Effector CD8-positive, alpha-beta T cell (primary cell): ENCODE measurements at places on chromosomes 4 and X.

DNA sequence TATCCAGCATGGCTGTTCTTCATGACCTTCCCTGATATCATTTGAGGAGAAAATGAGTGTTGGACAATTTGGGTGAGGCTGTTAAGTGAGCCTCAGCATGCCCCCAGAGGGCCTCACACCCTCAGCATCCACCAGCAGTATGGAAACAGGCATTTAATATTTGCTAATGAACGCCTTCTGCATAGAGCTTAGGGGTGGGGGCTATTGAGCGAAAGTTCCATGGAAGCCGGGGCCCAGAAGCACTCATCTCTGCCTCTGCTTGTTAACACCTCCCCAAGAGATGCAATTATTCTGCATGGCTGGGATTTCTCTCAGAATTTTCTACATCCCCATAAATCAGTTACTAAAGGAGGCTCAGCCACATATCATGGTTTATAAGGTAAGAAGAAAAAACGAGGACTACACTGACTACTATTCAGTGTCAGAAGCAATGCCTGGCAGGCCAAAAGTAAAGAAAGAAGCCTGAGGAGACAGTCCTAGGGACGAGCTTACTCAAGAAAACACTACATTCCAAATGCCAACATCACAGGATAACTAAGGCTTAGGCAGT lies 100.1 kb upstream of the MAP3K15 start:
- no peak for DNase-seq

- no peak for DNase-seq
These were observed 262.5 kb downstream of the FBXW7 start for GRCh38 chr4:152273343-152273742.

DNA sequence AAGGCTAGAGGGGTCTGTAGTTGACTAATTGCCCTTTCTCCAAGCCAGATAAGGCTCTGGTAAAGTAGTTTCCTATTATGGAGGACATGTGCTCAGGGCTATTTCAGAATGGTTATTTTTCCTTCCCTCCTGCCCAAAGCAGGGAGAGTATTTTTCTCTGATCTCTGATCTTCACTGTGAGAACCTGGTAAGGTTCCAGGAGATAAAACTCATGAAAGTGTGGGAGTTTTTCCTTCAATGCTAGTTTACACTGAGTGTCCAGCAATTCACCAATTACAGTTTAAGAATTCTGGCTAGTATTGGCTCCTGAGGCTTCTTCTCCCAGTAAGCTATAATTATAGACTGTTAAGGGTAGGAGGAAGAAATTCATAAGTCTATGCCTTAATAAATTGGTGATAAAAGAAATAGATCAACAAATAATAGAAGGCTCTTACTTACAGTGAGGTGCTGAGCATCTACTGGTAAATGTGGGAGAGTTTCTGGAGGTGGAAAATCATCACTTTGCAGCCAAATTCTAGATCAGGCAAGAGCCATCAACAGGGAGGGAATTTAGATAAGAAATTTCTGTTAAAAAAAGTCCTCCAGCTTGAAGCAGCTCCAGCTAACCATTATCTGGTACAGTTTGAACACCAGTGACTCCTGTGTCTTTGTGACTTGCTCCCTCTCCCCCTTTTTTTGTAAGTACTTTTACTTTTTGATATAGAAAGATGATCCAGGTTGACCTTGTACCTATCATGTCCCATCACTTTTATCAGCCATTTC lies 30.9 kb downstream of the CASP6 start:
- no peak for DNase-seq

DNA sequence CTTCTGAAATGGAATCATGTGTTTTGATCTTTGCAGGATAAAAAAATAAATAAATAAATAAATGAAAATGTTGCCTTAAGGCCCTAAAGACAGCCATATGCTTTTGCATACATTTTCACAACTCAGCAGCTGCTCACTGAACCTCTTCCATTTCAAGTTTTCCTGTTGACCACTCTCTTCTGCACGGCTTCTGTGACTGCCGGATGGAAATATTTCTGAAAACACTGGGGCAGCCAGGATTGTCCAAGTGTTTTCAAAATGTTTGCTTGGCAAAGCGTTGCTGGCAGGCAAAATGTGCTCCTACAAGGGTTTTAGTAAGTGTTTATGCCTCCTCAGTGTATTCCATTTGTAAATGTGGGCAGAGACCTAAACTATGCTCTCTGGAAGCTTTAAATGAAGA lies 208.1 kb upstream of the IL1RAPL1 start:
- DNase-seq = no peak

DNA sequence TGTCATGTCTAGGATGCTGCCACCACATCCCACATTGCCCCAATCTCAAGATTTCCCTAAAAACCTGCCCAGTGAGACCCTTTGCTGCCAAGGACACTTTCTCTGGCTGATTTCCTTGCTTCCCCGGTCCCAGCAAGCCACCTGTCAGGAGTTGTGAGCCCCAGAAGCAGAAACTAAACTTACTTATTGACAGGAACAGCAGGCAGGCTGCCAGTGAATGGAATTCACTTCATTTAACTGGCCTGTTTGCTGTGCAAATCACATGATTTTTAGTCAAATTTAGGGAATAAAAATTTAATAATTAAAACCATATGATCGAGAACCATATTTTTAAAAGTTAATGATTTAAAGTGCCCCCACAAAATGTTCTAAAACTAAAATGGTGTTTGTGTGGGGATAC lies 48.5 kb downstream of the MAMLD1 start:
- no peak for DNase-seq

- DNase-seq = no peak
These were observed 395.5 kb downstream of the ARHGAP24 start for GRCh38 chr4:85870298-85871083.

GRCh38 chr4:186192066-186192612 lies 772 bp downstream of the CYP4V2 start:
- DNase-seq = peak; percentile 12

DNA sequence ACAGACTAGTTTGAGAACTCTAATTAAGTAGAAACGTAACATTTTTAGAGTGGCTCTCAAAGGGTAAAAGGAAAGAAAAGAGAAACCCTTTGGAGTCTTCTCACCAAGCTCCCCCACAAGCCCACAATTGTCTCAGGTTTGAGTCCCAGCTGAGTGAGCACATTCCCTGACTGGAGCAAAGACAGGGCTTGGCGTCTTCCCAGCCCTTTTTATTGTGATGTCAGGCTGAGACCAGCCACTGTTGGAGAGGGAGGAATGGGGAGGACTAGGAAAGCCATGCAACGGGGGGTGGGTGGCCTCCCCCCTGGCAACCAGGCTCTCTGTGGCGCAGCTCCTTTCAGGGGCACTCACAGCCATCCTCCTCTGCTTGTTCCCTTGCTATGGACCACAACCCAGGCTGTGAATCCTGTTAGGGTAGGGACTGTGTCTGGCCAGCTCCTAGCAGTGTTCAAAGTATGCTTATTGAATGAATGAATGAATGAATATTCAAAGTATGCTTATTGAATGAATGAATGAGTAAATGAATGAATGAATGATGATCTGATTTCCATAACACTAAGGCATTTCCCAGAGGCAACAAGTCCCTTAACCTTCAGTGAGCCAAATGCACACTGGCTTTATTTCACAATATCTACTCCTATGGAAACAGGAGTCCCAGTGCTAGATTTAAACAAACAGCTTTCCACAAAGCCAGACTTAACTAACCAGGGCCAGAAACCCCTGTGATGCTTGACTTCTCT lies 413.3 kb downstream of the MID1IP1 start:
- DNase-seq = no peak

- no peak for DNase-seq
These were observed 10.9 kb upstream of the UVSSA start for GRCh38 chr4:1336088-1336491.

DNA sequence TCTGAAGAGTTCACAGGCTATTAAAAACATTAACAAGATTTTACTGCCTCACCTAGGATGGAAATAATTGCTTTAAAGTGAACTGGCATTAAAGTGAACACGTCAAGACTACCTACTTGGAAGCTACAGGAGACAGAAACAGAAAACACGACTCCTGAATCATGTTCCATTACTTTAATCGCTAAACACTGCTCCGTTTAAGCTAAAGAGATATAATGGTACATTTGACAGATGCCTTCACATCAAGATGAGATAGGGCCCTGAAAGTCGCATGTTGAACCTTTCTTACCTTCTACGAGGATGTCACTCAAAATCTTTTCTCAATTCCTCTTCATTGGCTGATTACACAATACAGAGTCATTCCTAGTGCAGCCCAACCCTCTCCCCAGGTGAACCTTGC lies 206.3 kb upstream of the GATB start:
- no peak for DNase-seq

- no peak for DNase-seq
These were observed 124.9 kb downstream of the FRMPD4 start for GRCh38 chrX:12263211-12263610.

DNA sequence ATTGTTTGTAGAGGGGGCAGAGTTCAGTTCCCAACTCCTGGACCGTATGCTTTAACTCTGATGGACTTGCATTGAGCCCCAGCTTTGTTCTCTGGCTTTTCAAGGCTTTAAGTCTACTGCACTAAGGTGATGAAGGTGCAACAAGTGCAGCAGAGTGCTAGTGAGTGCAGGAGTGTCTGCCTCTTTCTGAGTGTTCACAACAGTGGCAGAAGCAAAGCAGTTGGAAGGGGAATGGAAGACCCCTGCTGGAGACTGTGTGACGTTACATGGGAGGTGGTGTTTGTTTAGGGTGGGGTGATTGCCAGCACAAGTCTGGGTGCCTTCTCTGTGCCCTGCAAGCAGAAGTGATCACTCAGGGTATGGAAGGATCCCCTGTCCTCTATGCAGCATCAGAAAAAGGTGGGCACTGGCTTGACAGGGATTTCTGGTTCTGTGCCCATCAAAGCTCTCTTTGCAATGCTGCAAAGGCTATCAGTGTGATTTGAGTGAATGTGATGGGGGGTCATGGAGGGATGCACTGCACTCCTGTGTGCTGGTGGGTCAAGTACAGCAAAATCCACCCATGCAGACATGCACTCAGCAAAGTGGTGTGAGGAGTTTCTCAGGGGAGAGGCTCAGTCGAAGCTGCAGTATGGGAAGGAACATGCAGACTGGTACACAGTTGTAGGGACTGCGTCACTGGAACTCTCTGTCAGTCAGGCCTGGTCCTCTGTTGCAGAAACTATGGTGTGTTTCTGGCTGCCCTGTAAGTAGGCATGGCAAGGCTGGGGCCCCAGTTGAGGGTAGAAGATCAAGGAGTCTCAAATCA lies 70.9 kb upstream of the UGT2B7 start:
- DNase-seq = no peak

- no peak for DNase-seq
These were observed 50.9 kb downstream of the NAP1L5 start for GRCh38 chr4:88646528-88647280.

GRCh38 chrX:46330513-46330912 lies 214.7 kb downstream of the ZNF674 start:
- DNase-seq = no peak

DNA sequence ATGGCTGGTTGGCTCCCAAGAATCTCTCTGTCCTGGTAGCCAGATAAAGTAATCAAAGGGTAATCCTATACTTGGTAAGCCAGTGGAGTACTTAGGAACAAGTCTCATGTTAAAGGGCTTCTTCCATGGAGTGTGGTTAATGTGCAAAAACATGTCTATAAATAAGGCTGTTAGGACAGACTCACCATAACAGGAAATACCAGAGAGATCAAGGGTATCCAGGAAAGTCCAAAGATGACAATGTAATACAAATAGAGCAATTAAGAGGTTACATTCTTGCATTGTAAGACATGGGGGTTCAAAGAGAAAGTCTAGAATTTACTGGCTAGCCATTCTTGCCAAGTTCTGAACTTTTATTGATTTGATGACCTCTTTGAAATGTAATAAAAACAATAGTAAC lies 61.9 kb upstream of the ZCCHC13 start:
- DNase-seq = no peak

- no peak for DNase-seq
These were observed 220.3 kb downstream of the KCNIP4 start for GRCh38 chr4:21728304-21728703.

DNA sequence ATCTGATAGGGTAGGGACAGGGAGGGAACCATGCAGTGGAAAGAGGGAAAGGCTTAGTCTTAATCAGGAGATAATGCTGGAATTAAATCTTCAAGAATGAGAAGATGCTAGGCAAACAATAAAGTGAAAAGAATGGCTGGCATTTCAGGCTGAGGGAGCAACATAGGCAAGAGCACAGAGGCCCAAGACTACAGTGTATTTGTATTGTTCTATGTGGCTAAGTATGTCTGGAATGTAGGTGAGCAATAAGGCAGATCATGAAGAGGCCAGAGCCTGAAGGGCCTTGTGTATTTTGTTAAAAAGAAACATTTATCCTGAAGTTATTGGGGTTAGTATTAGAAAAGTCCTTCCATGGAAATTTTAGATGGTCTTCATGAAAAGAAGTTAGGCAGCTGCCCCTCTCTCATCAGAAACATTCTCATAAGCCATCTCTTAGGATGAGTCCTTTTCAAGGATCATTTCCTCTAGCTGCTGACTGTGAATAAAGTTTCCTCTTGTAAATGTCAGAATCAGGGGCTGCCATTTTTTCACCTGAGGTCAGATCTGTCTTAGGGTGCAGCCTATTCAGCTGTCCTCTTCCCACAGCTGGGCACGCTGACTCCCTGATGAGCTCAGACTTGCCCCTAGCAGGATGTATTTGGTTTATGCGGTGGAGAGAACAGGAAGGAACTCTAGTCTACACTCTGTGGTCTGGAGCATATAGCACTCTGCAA lies 46.3 kb downstream of the ATP10D start:
- DNase-seq = no peak

- DNase-seq = no peak
These were observed 97.1 kb downstream of the TMA16 start for GRCh38 chr4:163591614-163592020.

DNA sequence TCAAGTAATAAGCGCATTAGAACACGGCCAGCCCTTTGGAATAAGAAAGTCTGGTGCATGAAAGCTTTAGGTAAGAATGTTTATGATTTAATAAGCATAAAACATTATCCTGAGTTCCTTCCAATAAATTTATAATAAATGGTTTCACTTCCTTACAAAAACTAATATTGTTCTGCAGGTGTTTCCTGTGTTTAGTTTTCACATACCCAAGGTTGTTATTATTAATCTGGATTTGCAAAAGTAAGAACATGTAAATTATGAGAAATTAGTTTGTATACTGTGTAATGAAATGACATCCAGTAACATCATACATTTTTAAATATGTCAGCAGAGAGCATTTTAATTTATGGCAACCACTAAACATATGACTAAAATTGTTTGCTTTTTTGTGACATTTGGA lies 72.1 kb downstream of the BANK1 start:
- no peak for DNase-seq

- no peak for DNase-seq
These were observed 33.5 kb downstream of the SMS start for GRCh38 chrX:21974011-21974385.

- no peak for DNase-seq
These were observed 592.6 kb upstream of the SLIT2 start for GRCh38 chr4:19659101-19659500.

DNA sequence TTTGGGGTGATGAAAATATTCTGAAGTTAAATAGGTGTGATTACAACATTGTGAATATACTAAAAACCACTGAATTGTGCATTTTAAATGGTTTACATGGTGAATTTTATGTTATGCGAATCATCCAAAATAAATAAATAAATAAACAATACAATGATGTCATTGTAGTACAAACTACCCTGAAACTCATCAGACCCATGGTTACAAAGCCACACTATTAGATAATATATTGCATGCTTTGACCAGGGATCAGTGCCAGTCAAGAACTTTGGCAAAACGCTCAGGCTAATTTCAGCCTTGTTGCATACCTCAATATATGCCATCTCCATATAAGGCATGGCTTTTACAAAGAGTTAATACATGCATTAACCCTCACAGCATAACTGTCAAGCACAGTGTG lies 45.5 kb upstream of the XIAP start:
- no peak for DNase-seq
